NCI-H2029 (cell line): ENCODE measurements at places on chromosomes 2 and 18.

DNA sequence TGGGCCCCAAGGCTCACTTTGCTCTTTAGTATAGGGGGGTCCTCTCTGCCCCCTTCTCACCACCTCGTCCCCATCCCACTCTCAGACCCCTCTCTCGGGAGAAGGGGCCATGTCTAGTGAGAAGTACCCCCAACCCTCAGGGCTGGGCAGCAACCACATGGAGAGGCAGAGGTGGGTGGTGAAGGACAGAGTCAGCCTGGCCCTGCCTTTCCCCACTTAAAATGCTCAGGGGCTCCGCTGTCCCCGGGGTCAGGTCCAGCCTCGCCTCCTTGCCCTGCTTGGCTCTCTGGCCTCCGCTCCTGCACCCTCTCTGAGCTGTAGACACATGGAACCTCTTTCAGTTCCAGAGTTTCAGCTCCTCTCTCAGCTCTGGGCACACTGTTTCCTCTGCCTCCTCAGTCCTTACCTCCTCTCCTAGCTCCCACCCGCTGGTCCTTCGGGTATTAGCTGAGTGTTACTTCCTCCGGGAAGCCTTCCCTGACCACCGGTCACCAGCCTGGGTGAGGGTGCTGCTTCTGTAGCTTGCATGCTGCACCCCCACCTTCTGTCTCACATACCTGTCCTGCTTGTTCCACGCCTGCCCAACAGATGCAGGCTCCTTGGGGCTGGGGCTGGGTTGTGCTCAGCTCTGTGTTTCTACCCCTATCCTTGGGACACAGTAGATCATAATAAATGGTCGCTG, 79.5 kb upstream of the OTOF start:
- no peak for DNase-seq

DNA sequence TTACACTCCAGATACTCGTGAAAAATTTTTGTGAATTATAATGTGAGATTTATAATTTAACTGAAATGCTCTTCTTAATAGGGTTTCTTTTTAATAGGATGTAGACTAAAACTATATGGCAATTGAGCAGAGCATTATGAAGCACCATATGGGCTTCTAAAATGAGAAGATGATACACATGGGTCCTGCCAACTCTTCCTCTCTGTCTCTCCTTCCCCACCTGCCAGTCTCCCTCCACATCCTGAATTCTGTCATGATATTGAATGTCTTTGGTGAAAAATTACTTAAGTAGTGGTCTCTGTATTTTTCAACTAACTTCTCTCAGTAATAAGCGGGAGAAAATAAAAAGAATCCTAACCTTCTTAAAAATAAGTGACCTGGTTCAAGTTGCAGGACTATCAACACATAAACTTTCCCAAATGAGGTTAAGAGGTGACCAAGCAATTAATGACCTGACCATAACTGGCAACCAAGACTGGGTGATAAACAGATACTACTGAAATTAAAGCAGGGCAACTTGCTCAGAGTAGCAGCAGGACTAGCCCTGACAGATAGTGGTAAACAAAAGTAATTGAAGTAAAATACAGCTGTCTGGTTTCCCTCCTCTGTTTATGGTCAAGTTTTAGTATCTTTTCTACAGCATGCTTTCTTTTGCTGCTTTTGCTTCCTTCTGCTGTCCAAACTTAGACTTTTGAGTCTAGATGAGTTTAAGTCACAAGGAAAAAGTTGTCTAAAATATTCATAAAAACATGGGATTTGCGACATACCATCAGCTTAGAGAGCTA, 117.1 kb upstream of the PDE1A start:
- DNase-seq = no peak

GRCh38 chr2:226875438-226876225, 39.8 kb downstream of the RHBDD1 start:
- DNase-seq = no peak

GRCh38 chr2:234689911-234690379, 193.1 kb upstream of the ARL4C start:
- DNase-seq = no peak

GRCh38 chr2:112757265-112757664, 7.1 kb downstream of the CKAP2L start:
- no peak for DNase-seq

GRCh38 chr2:141151611-141152286, 979.1 kb downstream of the LRP1B start:
- DNase-seq = no peak

DNA sequence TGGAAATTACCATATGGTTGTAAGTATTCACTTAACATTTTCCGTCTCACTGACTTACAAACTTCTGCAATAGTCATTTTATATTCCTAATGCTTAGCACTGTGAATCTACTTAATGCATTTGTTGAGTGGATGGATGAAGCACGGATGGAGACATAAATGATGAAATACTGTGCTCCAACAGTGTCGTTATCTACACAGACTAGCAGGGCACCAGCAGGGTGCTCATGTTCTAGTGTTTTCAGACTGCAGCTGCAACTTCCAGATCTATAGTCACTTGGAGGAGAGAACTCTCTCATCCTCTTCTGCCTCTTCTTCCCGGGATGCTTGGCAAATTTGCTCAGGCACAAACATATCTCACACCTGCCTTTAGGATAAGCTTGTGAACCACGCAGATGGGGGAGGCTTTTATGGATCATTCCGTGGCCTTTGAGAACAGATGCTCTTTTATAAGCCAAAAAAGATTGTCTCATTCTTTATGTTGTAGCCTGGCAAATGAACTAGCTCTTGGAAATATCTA, 797.7 kb downstream of the MBD2 start:
- DNase-seq = no peak

GRCh38 chr2:144452169-144452988, 67.5 kb downstream of the ZEB2 start:
- no peak for DNase-seq

DNA sequence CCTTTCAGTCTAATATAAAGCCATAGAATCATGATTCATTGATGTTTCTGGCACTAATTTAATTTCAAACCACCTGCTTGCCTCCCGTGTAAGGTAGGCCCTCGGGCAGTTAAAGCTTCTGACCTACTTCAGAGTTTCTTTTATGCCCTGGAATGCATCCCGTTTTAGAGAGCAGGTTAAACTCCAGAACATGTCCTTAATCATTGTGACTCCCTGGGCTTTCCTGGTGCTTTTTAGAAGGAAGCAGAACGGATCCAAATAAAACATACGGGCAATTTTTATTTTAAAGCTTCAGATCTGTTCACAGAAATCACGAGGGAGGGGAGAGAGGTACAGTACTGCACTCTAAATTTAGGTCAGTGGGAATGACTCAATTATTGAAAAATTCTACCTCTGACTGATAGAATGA, 134.8 kb downstream of the GCA start:
- DNase-seq = no peak

DNA sequence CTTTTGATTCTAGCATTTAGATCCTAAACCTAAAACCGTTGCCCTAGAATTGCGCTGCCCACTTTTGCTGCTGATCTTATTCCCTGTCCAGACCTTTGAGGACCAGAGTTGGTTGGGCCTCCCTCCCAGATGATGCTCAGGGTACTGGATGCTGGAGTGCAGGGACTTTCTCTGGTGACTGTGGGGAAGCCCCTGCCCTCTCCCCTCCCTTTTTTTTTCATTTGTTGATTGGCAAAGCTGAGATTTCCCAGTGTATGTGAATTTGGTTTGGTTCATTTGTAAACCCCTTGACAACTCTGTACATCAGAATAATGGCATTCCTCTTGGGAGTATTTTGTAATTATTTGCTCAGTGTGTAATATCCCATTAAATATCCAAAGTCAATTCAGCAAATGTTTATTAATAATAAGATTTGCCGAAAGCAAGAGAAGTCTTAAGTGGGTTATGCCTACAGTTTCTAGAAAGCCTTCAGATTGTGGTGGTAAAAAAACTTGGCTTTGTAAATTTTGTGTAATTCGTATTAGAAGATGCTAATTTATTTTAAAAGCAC, 28.3 kb downstream of the RAB31 start:
- no peak for DNase-seq

- DNase-seq = peak; percentile 2
Observed at GRCh38 chr2:103959174-103960128, 894.5 kb upstream of the POU3F3 start.

DNA sequence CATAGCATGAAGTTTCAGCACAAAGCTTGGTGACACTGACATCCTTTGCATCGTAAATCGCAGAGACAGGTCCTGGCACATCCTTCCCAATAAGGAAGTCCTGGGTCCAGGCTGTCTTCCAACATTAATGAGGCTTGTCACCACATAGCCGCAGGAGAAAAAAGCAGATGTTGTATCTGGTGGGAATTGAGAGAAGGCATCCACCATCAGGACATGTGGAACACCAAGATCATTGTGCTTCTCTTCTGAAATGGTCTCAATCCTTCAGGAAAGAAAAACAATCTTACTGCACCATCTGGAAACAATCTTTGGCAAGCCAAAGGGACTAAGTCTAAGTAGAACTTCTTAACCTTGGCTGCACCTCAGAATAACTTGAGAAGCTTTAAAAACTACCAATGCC, 119.0 kb upstream of the ARHGAP28 start:
- no peak for DNase-seq

GRCh38 chr18:21833604-21834298, 93.2 kb downstream of the MIB1 start:
- DNase-seq = no peak

DNA sequence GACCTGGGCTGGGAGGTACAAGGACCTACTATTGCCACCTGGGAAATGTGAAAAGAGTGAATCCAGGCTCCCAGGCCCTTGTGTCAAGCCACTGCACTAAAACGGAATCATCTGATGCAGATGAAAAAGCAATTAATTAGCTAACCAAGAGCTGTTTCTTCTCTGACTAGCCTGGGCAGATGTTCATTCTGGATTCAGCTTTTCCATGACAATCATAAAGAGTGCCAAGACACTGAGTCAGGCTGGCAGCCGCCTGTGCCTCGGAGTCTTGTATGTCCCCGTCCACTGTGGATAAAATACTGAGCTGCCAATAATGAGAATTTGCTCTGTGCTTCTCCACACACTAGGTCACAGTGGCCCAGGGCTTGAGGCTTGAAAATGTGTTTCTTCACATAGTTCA, 21.7 kb upstream of the LCLAT1 start:
- DNase-seq = no peak

DNA sequence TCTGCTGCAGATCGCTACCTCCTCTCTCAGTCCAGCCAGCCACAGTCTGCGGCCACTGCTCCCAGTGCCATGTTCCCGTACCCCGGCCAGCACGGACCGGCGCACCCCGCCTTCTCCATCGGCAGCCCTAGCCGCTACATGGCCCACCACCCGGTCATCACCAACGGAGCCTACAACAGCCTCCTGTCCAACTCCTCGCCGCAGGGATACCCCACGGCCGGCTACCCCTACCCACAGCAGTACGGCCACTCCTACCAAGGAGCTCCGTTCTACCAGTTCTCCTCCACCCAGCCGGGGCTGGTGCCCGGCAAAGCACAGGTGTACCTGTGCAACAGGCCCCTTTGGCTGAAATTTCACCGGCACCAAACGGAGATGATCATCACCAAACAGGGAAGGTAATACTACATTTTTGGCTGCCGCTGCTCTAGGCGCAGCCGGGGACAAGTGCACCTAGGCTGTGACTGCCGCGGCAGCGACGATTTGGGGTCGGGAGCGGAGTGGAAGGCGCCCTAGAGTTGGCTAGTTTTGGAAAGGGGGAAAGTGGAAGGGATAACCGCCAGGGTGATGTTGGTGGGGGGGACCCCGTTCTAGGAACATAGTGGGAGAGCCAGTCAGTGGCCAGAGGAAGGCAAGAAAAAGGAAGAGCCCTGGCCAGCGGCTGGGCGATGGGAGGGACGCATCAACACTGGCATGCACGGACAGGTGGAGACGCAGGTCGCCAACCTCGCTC, 776 bp downstream of the TBR1 start:
- no peak for DNase-seq

DNA sequence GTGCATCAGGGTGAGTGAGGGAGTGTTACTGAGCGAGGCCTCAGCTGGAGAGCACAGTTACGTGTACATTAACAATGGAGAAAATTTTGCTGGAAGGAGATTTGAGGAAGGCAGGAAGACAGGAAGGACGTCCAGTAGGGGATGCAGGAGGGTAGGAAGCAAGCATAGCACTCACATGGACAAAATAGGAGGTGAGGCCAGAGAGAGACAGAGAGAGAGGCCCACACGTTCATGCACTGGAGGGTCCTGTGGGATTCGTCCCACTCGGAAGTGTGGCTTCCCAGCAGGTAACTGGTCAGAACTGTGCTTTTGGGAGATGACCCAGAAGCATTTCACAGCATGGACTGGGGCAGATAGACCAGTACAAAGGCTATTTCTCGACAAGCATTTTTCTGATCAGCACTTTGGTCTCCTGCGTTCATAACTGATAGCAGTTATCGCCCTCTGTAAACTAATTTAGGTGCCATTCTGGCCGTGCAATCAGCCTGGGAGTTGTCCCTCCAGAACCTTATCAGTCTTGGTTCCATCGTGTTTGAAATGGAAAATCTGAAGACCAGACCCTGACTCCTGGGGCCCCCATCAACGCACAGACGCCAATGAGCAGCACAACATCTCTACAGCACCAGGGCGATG, 5.7 kb downstream of the LCT start:
- no peak for DNase-seq

- DNase-seq = no peak
Observed at GRCh38 chr2:239402666-239403065, 1.8 kb upstream of the HDAC4 start.

- peak; percentile 57 for DNase-seq
Observed at GRCh38 chr2:216776066-216776850, 80.9 kb upstream of the IGFBP5 start.

GRCh38 chr2:100986157-100986556, 15.9 kb upstream of the RPL31 start:
- DNase-seq = no peak

- no peak for DNase-seq
Observed at GRCh38 chr2:97926946-97927345, 68.8 kb downstream of the TMEM131 start.

DNA sequence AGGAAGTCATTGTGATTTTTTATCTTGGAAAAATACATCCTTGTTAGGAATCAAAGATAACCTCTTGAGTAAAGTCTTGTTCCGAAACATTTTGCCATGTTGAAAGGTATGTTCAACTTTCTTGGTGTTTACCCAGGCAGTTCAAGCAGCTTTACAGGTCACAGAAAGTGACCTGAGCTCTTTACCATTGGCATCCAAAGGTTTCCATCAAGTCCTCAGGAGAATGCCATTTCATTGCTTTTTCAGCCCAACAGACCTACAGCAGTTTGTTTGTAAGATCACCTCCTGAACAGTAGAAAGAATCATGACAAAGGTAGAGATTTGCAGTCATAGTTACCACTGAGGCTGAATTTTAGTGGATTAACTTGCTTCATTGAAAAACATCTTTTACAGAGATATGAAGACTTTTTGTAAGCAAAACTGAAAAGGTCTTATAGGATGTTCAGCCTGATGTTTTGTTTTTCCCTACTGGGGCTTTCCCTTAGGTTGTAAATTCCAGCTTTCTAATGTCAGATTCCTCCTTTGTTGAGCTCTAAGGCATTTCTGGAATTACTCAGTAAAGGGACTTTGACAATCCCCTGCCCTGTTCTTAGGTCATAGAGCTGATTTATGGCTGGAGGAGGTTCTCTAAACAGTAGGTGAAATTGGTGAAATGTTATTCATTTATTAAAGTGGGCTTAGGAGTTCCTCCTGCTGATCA, 236.8 kb upstream of the RBMS1 start:
- no peak for DNase-seq

- DNase-seq = no peak
Observed at GRCh38 chr18:68937029-68937599, 139.2 kb downstream of the CCDC102B start.
